ENCODE measurements at places on chromosomes 7 and 10.

GRCh38 chr10:48804740-48805182, 120.1 kb downstream of the WDFY4 start:
- DNase-seq, result no peak

GRCh38 chr7:1250901-1251300, 18.2 kb downstream of the UNCX start:
- DNase-seq, result no peak

- DNase-seq, result no peak
These were observed 28.9 kb downstream of the ZNF25 start for GRCh38 chr10:37947526-37947925.

DNA sequence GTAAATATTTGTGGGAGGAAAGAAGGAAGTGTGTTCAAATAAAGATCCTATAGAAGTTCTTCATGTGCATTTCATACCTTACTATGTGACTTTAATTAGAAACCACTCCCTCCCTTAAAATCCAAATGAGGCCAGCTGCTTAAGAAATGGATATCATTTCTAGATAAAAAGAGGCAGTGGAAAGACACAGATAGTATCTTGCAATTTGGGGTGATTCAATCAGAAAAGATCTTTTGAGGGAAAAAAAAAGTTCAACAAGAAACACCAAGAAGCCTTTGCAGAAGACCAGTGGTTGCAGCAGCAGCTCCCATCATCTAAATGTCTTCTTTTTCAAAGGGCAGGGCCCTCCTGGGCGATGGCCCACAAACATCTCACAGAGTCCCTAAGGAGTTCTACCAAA, 200.1 kb downstream of the LRRN3 start:
- no peak for DNase-seq

GRCh38 chr10:122290833-122291532, 19.9 kb downstream of the BTBD16 start:
- no peak for DNase-seq

DNA sequence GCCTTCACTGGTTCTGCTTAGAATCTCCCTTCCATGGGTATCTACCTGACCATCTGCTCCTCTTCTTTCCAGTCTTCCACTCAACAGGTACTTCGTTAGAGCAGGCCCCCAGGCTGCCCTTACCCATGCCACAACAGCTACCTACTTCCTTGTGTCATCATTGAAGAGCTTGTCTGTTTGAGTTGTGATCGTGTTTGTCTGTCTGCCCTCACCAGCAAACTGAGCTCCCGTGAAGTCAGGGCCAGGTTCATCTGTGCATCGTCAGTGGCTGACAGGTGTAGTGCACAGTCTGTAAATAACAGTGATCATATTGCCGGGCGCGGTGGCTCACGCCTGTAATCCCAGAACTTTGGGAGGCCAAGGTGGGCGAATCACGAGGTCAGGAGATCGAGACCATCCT, 5.0 kb downstream of the NIPSNAP2 start:
- no peak for DNase-seq

- no peak for DNase-seq
These were observed 98.4 kb downstream of the VOPP1 start for GRCh38 chr7:55473932-55474331.

- peak; percentile 9 for DNase-seq
These were observed 329 bp downstream of the NOLC1 start for GRCh38 chr10:102152545-102152890.

DNA sequence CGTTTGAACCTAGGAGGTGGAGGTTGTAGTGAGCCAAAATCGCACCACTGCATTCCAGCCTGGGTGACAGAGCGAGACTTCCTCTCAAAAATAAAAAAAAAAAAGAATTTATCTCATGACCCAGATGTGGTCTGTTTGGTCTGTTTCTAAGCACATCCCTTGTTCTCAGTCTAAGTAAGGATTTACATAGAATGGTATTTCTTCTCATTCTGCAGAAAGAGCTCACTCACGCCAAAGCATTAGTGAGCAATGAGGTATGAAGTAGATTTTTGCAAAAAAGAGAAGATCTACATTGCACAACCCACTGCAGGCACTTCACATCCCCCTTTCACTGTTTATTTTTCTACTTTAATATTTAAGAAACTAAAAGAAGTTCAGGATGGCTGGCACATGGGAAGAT, 76.5 kb upstream of the FGL2 start:
- no peak for DNase-seq

DNA sequence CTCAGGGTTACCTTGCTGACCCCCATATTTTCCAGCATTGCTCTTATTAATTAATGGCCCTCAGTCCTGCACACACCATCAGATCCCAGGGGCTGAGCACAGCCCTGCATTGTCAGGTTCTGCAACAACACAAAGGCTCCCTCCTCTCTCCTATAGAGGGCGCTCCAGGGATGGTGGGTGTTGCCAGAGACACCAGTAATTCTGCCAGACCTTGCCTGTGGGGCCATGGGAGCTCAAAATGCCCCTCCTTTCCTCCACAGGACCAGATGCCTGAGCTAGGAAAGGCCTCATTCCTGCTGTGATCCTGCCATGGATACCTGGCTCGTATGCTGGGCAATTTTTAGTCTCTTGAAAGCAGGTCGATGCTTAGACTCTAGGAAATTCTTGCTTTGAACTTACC, 42.8 kb upstream of the PRSS58 start:
- no peak for DNase-seq

- DNase-seq, result peak; percentile 12
These were observed at the start of gene AUTS2 for GRCh38 chr7:69598081-69598486. TSS of gene AUTS2 (plus strand) at chr7:69598475. CDS start at chr7:69599654, 1,179 bp downstream.

GRCh38 chr7:16113058-16113457, 308.3 kb downstream of the CRPPA start:
- no peak for DNase-seq

- DNase-seq, result peak; percentile 44
These were observed 448 bp downstream of the SEC24C start for GRCh38 chr10:73744664-73744975.

DNA sequence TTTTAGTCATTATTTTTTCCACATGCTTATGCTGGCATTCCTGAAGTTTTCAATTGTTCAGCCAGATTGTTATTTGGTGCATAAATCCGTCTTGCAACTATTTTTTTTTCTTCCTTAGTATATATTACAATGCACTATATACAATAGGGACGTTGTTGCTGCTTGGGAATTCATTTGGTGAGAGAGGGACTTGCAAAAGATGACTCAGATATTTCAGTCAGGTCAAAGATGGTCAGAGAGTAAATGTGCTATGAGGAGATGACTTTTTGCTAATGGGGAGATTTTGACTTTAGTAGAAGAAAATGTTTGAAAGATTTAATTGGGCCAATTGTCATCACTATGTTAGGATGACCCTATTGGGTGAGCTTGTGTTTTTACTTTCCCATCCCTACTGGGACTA, 348.4 kb upstream of the MTPN start:
- no peak for DNase-seq

DNA sequence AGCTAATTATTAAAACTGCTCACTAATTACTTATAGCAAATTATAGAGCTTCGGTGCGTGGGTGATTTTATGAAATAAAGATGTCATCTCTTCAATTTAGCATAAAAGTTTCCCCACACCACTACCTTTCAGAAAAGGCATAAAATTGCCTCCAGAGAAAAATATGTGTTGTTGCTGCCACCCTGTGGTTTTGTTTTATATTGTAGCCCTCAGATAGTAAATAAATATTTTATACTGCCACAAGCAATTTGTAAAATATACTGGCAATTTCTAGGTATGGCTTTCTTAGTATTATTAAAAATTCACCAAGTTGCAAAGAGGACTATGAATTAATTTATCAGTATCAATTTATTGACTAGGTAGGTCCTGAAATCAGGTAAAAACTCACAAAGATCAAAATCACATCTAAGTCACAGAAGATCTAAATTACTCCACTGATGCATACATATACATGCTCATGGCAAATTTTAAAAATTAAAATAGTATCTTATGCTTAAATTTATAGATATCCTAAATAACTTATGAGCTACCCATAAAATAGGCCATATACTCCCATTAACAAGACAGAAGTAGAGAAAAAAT, 26.5 kb downstream of the ASNS start:
- DNase-seq, result no peak

DNA sequence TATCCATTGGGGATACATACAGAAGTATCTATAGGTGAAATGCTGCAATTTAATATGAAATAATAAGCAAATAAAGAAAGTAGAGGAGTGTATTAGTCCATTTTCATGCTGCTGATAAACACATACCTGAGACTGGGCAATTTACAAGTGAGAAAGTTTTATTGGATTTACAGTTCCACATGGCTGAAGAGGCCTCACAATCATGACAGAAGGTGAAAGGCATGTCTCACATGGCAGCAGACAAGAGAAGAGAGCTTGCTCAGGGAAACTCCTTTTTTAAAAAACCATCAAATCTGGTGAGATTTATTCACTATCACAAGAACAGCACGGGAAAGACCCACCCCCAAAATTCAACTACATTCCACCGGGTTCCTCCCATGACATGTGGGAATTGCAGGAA, 82.8 kb upstream of the TRIM24 start:
- DNase-seq, result no peak
